Hematopoietic multipotent progenitor cell treated with erythropoietin and hydrocortisone succinate and interleukin-3 and kit ligand, for 8 days (in vitro differentiated cells): ENCODE measurements at places on chromosomes 6 and 20.

DNA sequence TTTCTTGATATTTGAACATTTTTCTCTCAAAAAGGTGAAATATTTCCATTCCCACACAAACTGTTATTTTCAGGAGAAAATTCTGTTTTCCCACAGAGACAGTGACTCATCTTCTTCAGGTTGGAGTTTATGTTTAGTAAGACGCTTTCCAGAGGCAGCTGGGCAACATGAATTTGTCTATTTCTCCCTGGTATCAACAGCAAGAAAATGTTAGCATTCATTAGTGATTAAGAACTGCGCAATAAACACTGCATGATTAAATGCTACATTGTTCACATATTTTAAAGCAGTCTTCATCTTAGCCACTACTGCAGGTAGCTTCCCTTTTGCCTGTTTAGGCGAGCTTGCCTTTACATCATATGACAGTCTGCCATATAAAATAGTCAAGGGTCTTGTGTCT, 295.7 kb downstream of the C6orf118 start:
- DNase-seq = no peak

DNA sequence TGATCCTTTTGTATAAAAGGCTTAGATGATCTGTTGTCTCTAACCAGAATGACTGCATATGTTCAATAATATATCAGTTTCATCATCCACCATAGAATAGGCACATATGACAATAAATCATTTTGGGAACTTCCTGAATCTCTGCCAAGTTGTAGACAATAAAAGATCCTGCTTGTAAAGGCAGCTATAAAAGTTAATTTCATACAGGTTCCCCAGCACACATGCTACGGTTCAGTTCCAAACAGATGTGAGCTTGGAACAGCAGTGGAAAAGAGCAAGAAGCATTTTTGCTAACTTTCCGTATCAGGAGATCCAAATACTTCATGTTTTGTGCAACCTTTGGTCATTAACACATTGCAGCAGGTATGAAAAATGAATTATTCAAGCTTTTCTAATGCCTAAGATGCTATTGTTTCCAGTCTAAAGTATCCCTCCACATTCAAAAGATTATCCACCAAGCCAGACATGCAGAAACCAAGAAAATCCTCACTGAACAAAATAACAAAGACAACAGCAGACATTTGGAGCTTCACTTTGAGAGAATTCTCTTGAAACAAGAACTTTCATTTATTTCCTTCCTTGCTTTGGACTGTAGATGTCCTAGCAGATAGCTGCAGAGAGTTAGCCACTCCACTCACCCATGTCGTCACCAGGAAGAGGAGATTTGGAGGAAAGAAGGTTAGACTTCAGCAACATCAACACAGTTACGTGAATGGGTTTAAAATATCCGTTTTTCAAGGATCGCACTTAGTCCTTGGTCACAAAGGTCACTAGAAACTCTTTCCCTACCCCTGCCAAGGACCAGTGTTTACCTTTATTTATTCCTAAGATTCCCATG, 453.5 kb upstream of the JARID2 start:
- DNase-seq = no peak

DNA sequence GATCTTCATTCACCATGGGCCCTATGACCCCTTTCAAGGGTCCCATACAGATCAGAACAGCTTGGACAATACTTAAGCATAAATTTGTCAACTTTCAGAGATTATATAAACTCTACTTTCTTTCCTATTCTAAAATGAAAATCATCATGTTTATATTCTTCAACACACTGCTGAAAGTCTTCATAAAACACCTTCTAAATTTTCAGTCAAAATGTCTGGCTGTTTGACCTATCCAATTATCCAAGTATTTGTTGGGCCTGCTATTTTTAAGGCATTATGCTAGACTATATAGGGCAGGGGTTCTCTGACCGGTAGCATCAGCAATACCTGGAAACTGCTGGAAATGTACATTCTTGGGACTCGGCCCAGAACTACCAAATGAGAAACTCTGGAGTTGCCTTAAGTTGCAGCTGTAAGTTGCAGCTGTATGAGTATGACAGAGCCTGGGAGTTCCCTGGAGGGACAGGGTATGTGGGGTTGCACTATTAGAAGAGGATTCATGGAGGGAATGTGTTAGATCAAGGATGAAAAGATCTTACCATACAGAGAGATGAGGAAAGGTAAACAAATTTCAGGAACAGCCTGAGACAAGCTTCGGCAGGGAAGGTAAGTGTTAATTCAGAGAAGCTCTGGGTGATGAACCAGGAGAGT, 293.0 kb downstream of the ADGB start:
- no peak for DNase-seq

DNA sequence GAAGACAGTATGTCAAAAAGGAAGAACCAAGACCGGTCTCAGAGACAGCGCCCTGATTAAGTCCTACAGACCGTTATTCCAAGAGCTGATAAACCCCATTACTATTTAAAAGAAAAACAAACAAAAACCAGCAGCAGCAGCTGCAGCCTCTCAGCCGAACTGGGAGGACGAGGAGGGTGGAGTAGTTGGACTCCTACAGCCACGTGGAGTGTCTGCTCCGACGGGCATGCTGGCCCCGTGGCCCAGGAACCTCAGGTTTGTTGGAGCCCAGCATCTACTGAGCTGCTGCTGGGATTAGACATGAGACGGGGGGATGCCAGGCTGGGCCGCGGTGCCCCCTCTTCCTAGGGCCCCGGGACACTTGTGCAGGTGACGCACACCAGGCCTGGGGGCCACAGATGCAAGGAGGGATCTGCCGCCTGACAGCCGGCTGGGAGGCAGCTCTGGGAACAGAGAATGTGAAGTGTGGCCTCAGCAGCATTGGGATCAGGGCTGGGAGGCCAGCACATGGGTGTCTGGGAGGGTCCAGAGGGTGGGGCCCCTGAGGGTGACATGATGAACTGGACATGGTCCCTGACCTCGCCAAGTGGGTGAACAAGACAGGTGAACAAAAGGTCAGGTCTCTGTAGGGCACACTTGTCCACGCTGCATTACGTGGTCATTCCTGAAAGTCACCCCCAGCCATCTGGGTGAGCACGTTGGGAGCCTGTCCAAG, 2.9 kb upstream of the ZBTB46 start:
- DNase-seq = no peak

- DNase-seq = peak; percentile 48
These were observed 154.7 kb downstream of the JARID2 start for GRCh38 chr6:15400572-15401004.

DNA sequence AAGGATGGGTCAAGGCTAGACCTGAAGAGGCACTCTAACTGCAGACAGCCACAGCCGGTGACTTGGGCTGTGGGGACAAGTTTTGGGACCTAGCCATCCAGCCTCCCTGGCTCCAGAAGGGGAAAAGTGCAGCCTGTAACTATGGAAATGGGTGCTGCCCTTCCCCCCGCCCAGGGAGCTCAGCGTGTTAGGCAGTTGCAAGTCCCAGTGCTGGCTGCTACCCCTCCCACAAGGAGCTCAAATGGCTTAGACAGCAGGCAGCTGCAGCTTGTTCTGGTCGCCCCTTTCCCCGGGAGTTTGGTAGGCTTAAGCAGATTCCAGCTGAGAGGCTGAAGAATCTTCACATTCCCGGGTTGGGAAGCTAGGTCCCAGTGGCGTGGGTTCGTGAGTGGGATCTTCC, 162.6 kb downstream of the FAM83B start:
- DNase-seq = no peak

- peak; percentile 53 for DNase-seq
These were observed 16.1 kb upstream of the SLC17A3 start for GRCh38 chr6:25889877-25890853.

GRCh38 chr6:1416191-1416760, 26.9 kb downstream of the FOXF2 start:
- no peak for DNase-seq

DNA sequence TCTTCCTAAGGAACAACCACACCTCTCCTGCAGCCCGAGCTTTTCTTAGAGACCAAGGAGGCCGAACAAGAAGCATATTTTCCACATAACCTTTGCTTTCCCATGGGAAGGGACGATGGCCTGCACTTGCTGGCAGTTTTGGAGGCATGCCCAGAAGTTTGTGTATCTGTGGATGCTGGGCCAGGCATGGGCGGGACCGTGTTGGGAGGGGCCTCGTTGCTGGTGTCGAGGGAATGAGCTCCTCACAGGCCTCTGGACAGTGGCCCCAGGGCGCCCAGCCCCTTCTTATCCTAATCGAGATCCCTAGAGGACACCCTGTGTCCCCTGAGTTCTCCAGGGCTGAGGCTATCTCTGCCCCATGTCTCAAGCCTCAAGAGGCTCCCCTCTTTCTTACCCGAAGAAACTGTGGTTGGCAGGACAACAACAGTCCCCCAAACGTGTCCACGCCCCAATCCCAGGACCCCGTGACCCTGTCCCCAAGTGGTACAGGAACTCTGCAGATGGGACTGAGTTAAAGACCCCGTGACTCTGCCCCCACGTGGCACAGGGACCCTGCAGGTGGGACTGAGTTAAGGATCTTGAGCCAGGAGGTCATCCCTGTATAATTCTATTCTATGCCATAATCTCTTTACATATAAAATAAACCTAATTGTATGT, 99.5 kb upstream of the BHLHE23 start:
- no peak for DNase-seq

DNA sequence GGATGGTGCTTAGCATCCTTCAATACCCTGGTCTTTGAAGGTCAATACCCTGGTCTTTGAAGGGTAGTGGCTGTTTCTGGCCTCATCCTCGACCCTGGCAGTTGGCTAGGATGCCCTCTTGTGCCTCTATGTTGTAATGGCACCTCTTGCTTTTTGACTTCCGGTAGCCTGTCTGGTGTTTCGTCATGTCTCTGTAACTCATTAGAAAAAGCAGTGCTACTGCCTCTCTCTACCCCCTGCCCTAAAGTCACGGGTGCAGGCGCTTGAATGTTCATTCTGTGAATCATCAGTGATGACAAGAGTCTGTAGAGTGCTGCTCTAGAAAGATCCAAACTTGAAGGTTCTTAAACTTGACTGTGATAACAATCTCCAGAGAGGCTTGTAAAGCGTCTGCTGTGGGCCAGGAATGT, 28.3 kb downstream of the RSPO4 start:
- peak; percentile 68 for DNase-seq

DNA sequence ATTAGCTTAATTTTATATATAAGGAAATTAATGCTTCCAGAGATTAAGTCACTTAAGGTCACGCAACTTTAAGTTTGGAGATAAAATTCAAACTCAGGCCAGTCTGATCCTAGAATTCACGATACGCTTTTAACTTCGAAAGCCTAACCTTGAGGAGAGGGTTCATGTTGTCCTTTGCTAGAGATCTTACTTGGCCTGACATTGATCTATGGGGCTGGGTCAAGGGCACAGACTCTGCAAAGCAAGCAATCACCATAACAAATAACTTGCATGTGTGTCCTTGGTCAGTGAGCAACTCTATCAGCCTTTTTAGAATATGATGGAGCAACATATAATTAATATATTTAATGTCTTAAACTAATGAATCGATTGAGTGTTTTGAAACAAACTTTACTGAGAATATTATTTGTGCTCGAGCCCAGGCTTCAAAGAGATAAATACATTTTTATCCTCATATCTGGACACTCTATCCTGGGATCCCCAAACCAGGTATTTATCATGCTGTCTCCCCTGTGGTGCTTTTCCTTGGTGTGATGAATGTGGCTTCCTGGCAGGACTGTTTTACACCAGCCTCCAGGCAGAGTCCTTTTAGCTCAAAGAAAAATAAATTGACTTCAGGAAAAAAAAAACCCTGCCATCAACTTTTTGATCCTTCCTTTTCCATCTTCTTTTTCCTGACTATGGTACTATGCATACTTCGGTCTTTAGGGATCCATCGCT, 29.1 kb downstream of the RPS12 start:
- no peak for DNase-seq

GRCh38 chr20:50772420-50773185, 22.3 kb upstream of the BCAS4 start:
- DNase-seq = no peak

- no peak for DNase-seq
These were observed 508.9 kb upstream of the SULF2 start for GRCh38 chr20:48294196-48294595.

- no peak for DNase-seq
These were observed 48.0 kb upstream of the STXBP5 start for GRCh38 chr6:147156218-147156617.

DNA sequence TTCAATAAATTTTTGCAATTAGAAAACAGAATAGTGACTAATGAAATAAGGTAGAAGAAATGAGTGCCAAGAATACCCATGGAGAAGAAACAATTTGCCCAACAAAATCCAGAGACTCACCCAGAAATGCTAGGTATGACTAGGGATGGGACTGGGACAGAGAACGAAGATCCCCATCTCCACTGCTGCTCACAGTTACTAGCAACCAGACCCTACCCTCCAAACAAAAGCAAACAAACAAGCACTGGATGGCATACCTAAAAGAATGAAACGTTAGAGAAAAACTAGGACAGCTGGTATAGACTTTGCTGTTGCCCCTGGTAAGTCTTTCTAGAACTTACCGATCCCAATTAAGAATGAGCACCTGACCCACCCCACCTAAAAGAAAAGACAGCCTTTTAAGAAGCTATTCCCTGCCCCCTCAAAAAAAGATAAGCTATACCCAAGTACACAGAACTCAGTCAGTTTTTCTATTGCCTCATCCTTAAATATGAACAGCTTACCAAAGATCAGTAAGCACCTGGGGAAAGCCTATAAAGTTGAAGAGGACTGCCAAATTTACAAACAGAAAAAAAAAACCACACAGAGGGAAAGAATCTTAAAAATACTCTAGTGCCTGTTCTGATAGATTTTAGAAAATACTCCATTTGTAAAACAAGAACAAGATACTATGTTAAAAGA, 31.7 kb downstream of the REPS1 start:
- no peak for DNase-seq

DNA sequence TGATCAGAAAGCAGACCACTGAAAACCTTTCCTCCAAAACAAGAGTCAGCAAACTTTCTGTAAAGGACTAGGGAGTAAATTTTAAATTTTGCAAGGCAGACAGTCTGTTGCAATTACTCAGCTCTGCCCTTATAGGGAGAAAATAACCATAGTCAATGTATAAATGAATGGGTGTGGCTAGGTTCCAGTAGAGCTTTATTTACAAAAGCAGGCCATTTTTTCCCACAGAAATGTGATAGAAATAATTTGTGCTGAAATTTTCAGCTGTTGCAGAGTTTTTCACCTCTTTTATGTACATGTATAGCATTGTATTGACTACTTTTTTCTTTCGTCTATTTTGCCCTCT, 7.7 kb downstream of the AMD1 start:
- no peak for DNase-seq

GRCh38 chr6:149330133-149330532, 12.6 kb downstream of the TAB2 start:
- DNase-seq = no peak

- DNase-seq = peak; percentile 68
These were observed 209.7 kb downstream of the FARS2 start for GRCh38 chr6:5471044-5471443.
